Activated CD4-positive, alpha-beta T cell treated with anti-CD3 and anti-CD28 coated beads, Interleukin-2, amount 10 ng/mL, durations not matched to agents 7 days and 5 days (primary cell): ENCODE measurements at places on chromosomes 5 and 9.

GRCh38 chr5:158773161-158773560 lies 326.6 kb downstream of the EBF1 start:
- H3K27ac ChIP-seq, result no peak overlapping the region
- no peak overlapping the region for H3K4me3 ChIP-seq
- H3K36me3 ChIP-seq, result no peaks in the 10 kb centered on the region
- H3K4me1 ChIP-seq, result no peaks in the 10 kb centered on the region

DNA sequence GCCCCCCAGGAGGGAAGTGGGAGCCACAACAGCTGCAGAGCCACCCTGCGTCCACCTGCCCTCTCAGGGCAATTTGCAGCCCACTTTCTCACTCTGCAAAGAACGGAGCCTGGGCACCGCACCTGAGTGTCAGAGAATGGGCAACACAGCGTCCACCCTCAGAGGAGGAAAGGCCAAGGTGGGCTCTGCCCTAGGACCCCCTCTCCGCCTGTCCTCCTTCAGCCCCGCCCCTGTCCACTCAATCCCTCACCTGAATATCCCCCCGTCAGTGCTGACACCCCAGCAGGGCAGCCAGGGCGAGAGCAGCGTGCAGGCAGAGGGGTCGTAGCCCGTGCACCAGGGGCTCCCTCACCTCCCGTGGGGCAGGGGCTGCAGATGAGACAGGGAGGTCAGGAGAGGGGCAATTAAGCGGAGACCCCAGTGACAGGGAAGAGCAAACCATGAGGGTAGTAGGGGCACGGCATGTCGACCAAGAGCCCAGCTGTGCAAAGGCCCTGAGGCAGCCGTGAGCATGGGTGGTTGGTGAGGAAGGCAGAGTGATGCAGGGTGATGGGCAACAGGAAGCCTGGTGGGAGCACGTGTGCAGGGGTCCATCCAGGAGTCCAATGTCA lies 140.3 kb downstream of the OLFM1 start:
- H3K27ac ChIP-seq, result no peak overlapping the region
- no peaks in the 10 kb centered on the region for H3K36me3 ChIP-seq
- DNase-seq, result no peak
- no peaks in the 10 kb centered on the region for H3K27me3 ChIP-seq
- H3K4me3 ChIP-seq, result no peak overlapping the region

- no peaks in the 10 kb centered on the region for H3K36me3 ChIP-seq
- peaks cover 16% of the 10 kb centered on the region for H3K4me1 ChIP-seq
- no peak overlapping the region for H3K27ac ChIP-seq
- H3K27me3 ChIP-seq, result no peaks in the 10 kb centered on the region
- no peak overlapping the region for H3K4me3 ChIP-seq
Observed at GRCh38 chr9:123315635-123316034, 40.4 kb upstream of the CRB2 start.

DNA sequence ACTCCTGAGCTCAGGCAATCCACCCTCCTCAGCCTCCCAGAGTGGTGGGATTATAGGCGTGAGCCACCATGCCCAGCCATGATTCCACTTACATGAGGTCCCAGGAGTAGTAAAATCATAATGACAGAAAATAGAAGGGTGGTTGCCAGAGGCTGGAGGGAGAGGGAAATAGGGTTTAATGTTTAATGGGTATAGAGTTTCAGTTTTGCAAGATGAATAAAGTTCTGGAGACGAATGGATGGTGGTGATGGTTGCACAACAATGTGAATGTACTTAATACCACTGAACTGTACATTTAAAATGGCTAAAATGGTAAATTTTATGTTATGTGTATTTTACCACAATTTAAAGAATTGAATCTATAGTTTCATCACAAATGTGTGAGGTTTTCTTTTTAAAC lies 146.5 kb upstream of the ABCA1 start:
- H3K36me3 ChIP-seq, result no peaks in the 10 kb centered on the region
- DNase-seq, result no peak
- H3K27ac ChIP-seq, result no peak overlapping the region
- no peaks in the 10 kb centered on the region for H3K4me1 ChIP-seq
- H3K27me3 ChIP-seq, result no peaks in the 10 kb centered on the region

GRCh38 chr5:136424835-136425584 lies 59.7 kb upstream of the TRPC7 start:
- no peak overlapping the region for H3K27ac ChIP-seq
- no peaks in the 10 kb centered on the region for H3K27me3 ChIP-seq
- H3K4me1 ChIP-seq, result no peaks in the 10 kb centered on the region
- H3K4me3 ChIP-seq, result no peak overlapping the region
- DNase-seq, result peak; percentile 53
- no peaks in the 10 kb centered on the region for H3K36me3 ChIP-seq

GRCh38 chr9:127116957-127117356 lies 5.5 kb downstream of the ANGPTL2 start:
- H3K27ac ChIP-seq, result peak overlapping the region; percentile 64
- H3K4me1 ChIP-seq, result peaks cover 19% of the 10 kb centered on the region
- H3K27me3 ChIP-seq, result peaks cover 21% of the 10 kb centered on the region
- no peak overlapping the region for H3K4me3 ChIP-seq

GRCh38 chr9:126056312-126057021 lies 270.2 kb upstream of the MVB12B start:
- H3K27me3 ChIP-seq, result peaks cover 5% of the 10 kb centered on the region
- H3K4me1 ChIP-seq, result no peaks in the 10 kb centered on the region
- H3K4me3 ChIP-seq, result no peak overlapping the region
- no peak overlapping the region for H3K27ac ChIP-seq
- H3K36me3 ChIP-seq, result no peaks in the 10 kb centered on the region

GRCh38 chr5:75567710-75568109 lies 43.5 kb upstream of the ANKDD1B start:
- DNase-seq, result no peak
- H3K27ac ChIP-seq, result peak overlapping the region; percentile 39
- H3K36me3 ChIP-seq, result peaks cover 46% of the 10 kb centered on the region
- H3K4me3 ChIP-seq, result no peak overlapping the region
- H3K4me1 ChIP-seq, result peaks cover 22% of the 10 kb centered on the region

GRCh38 chr5:156640691-156641241 lies 209.3 kb upstream of the PPP1R2B start:
- no peaks in the 10 kb centered on the region for H3K4me1 ChIP-seq
- no peaks in the 10 kb centered on the region for H3K36me3 ChIP-seq
- H3K27me3 ChIP-seq, result peaks cover 22% of the 10 kb centered on the region
- no peak for DNase-seq
- no peak overlapping the region for H3K4me3 ChIP-seq
- H3K27ac ChIP-seq, result no peak overlapping the region

DNA sequence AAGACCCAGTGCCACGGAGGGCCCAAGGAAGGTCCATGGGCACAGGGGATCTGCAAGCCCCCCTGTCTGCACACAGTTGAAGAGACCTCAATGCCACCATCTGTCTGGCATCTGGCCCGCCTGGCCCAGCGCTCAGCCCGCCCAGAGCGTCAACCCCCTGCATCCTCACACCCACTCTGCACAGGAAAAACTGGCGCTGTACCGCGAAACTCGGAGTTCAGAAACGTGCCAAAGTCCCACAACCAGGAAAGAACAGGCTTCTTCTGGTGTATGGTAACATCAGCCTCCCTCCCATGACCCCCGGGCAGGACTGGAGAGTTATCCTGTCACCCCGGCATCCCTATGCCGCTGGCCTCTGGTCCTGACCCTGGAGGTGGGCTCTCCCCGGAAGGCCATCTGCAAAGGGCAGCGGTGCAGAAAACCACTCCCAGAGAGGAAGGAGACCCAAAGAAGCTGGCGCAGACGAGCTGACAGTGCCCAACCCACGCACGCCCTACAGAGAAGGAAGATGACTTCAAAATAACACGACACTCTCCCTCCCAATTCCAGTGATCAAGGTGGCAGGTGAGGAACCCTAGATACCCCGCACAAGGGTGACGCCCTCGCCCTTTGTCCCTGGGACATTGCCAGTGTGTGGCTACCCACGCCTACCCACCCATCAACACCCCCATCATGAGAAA lies 18.9 kb downstream of the VAV2 start:
- no peak overlapping the region for H3K27ac ChIP-seq

DNA sequence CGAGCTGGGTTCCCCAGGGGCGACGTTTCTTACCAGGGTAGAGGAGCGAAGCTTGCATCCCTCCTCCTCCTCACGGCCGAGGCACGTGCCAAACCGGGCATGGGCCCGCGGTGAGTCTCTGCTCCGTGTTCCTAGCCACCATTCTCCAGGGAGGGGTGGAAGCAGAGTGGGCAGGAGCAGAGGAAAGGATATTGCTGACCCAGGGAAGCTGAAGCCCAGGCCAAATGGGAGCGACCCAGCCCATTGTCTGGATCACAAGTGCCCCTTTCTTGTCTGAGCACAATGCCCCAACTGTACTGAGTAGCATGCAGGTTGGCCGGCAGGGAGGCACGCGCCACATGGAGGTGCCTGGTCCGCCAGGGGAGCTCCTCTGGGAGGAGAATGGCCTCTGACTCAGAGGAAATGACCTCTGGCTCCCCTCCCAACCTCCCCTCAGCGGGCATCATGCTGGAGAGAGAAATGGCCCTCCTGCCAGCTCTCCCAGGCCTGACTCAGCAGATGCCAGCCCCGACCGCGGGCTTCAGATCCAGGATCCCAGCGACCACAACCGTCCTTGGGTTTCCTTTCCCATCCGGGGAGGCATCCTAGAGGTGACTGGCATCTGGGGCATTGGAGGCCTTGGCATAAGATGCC lies 1.1 kb downstream of the PRR7 start:
- H3K27ac ChIP-seq, result peak overlapping the region; percentile 73
- H3K36me3 ChIP-seq, result peaks cover 3% of the 10 kb centered on the region
- peaks cover 47% of the 10 kb centered on the region for H3K4me1 ChIP-seq
- peak; percentile 26 for DNase-seq
- peak overlapping the region; percentile 53 for H3K4me3 ChIP-seq
- peaks cover 8% of the 10 kb centered on the region for H3K27me3 ChIP-seq

- no peaks in the 10 kb centered on the region for H3K36me3 ChIP-seq
- no peaks in the 10 kb centered on the region for H3K27me3 ChIP-seq
- no peak overlapping the region for H3K4me3 ChIP-seq
Observed at GRCh38 chr5:146675636-146676035, 159.6 kb upstream of the GPR151 start.

- no peak overlapping the region for H3K4me3 ChIP-seq
- no peak for DNase-seq
- no peaks in the 10 kb centered on the region for H3K36me3 ChIP-seq
- H3K27me3 ChIP-seq, result no peaks in the 10 kb centered on the region
Observed at GRCh38 chr5:179959641-179960040, 51.9 kb upstream of the TBC1D9B start.

GRCh38 chr9:7186175-7186574 lies 428.4 kb downstream of the KDM4C start:
- H3K27ac ChIP-seq, result no peak overlapping the region
- H3K27me3 ChIP-seq, result no peaks in the 10 kb centered on the region
- H3K36me3 ChIP-seq, result peaks cover 25% of the 10 kb centered on the region
- DNase-seq, result peak; percentile 13
- H3K4me3 ChIP-seq, result no peak overlapping the region

DNA sequence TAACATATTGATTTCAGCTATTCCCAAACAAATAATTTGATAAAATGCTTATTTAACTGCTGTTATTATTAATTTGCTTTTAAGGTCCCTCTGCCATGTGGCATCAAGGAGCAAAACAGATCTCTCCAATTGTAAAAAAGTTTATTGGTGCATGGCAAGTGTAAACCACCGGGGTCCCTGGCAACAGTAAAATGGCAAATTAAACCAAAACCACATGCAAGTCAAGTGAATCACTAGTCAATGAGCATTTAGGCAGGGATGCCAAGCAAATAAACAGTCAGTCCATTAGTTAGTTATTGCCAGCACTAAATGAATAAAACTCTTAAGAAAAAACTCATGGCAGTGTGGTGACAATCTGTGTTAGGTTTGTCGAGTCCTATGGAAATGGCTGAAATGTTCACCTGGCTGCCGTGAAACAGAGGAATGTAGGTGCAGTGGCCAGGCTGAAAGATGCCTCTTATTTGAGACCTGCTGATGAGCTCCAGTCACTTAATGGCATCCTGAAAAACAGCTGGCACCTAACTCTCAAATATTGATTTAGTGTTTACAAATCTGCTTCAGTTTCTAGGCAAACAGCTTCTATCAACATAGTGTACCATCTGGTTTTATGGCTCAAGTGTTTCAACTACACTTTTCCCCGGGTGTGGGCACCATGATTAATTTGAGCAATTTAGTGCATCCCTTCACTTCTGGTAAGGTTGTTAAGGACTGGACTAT lies 296.5 kb upstream of the ITGA1 start:
- H3K27me3 ChIP-seq, result no peaks in the 10 kb centered on the region
- no peaks in the 10 kb centered on the region for H3K4me1 ChIP-seq
- no peak overlapping the region for H3K27ac ChIP-seq
- no peak for DNase-seq

GRCh38 chr5:120231563-120231962 lies 232.5 kb upstream of the PRR16 start:
- no peaks in the 10 kb centered on the region for H3K36me3 ChIP-seq
- H3K4me1 ChIP-seq, result no peaks in the 10 kb centered on the region
- H3K4me3 ChIP-seq, result no peak overlapping the region
- DNase-seq, result no peak

GRCh38 chr9:108469654-108470053 lies 386.1 kb downstream of the ACTL7B start:
- H3K27me3 ChIP-seq, result no peaks in the 10 kb centered on the region
- H3K4me3 ChIP-seq, result no peak overlapping the region
- no peaks in the 10 kb centered on the region for H3K4me1 ChIP-seq
- H3K36me3 ChIP-seq, result no peaks in the 10 kb centered on the region

- no peaks in the 10 kb centered on the region for H3K27me3 ChIP-seq
- H3K27ac ChIP-seq, result no peak overlapping the region
- H3K4me1 ChIP-seq, result no peaks in the 10 kb centered on the region
- no peaks in the 10 kb centered on the region for H3K36me3 ChIP-seq
Observed at GRCh38 chr9:138096519-138096845, 218.9 kb downstream of the CACNA1B start.

DNA sequence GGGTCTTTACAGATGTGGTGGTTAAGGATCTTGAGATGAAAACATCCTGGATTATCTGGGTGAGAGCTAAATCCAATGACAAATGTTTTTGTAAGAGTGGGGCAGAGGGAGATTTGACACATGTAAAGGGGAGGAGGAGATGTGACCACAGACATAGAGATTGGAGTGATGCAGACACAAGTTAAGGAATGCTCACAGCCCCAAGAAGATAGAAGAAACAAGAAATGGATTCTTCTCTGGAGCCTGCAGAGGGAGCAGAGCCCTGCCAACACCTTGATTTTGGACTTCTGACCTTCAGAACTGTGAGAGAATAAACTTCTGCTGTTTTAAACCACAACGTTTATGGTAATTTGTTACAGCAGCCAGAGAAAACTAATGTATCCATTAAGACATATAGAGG lies 21.7 kb downstream of the ITGA2 start:
- peaks cover 34% of the 10 kb centered on the region for H3K27me3 ChIP-seq
- peaks cover 66% of the 10 kb centered on the region for H3K4me1 ChIP-seq
- H3K27ac ChIP-seq, result no peak overlapping the region
- DNase-seq, result no peak

- H3K36me3 ChIP-seq, result peaks cover 2% of the 10 kb centered on the region
- no peak overlapping the region for H3K4me3 ChIP-seq
- peaks cover 20% of the 10 kb centered on the region for H3K4me1 ChIP-seq
Observed at GRCh38 chr5:142072488-142072887, 36.1 kb upstream of the NDFIP1 start.

GRCh38 chr5:126561908-126562307 lies 33.1 kb downstream of the ALDH7A1 start:
- no peaks in the 10 kb centered on the region for H3K4me1 ChIP-seq
- H3K27me3 ChIP-seq, result no peaks in the 10 kb centered on the region
- H3K4me3 ChIP-seq, result no peak overlapping the region
- H3K36me3 ChIP-seq, result no peaks in the 10 kb centered on the region
- no peak for DNase-seq
